ENCODE measurements at places on chromosomes 3 and 15.

- DNase-seq, result no peak
These were observed 30.2 kb upstream of the LAMP3 start for GRCh38 chr3:183192650-183193300.

GRCh38 chr3:15659254-15659975 lies 57.9 kb downstream of the BTD start:
- DNase-seq, result no peak

GRCh38 chr3:32147933-32148332 lies 41.5 kb downstream of the GPD1L start:
- no peak for DNase-seq

GRCh38 chr3:99920481-99921376 lies 103.1 kb downstream of the CMSS1 start:
- peak; percentile 15 for DNase-seq

- DNase-seq, result no peak
These were observed 23.5 kb downstream of the EXOG start for GRCh38 chr3:38519651-38520050.

- DNase-seq, result no peak
These were observed 75.6 kb downstream of the GMNC start for GRCh38 chr3:190786898-190787297.

DNA sequence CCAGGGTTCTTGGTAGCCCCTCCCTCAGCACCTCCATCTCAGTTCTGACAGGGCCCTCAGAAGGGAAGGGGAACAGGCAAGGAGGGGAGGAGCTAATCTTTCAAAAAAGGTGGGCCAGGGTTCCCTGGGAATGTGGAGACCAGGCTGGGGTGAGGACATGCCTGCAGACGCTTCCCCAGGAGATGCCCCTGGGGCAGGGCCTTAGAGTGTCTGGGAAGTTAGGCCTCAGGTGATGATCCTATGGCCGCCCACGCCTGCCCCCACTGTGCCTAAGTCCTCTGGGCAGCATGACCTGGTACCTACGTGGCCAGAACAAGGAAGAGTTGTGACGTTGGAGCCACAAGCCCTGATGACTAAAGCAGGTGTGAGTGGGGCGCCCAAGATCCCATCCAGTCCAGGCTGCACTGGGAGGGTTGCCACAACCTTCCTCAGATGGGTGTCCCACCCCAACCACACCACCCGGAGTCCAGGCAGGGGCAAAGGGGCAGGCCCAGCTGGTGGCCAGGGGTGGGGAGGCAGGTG lies 3.9 kb upstream of the SEMA3B start:
- no peak for DNase-seq

DNA sequence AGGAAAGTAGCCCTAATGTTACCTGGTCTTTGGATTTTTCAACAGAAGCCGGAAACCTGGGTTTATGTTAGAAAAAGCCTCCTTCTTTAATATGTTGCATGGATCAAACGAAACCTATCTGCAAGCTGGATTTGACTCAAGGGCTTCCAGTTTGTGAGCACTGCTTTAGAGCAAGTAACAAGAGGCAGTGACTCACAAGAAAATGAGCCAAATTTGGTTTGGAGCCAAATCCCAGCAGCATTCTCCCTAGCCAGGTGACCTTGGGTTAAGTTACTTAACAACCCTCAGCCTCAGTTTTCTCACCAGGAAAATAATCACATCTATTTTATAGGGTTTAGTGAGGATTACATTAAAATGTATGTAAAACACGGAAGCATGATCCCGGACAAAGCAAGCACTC lies 215.2 kb upstream of the PRICKLE2 start:
- no peak for DNase-seq

- DNase-seq, result no peak
These were observed 86.0 kb downstream of the IQCH start for GRCh38 chr15:67340630-67341029.
